ENCODE measurements at places on chromosomes 6 and 20. TPM values are rescaled to one million over a fixed set of nuclear protein-coding genes. Genes with fewer than 3 reads are reported as not detected.

DNA sequence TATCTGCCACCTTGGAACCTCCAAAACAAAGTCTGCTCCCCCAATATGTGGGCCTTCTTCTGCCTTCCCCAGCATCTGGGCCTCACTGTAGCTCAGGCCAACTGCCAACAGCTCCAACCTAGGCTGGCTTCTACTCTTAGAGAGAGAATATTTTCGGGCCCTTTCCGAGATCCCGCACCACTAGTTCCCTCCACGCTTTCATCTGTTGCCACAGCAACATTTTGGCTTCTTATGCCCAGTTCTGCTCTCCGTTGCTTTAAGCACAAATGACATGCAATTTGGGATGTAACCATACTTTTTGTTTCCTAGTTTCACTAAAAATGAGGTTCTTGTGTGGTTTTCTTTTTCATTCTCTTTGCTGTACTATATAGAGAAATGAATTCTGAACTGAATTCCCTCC, 33.6 kb downstream of the PSMB9 start:
- DNase-seq = no peak
- no peaks in the 10 kb centered on the region for H3K4me1 ChIP-seq
- H3K4me3 ChIP-seq = no peak overlapping the region
- H3K27me3 ChIP-seq = no peaks in the 10 kb centered on the region
- no peak overlapping the region for H3K27ac ChIP-seq

- H3K27me3 ChIP-seq = peaks cover 7% of the 10 kb centered on the region
- no peak overlapping the region for H3K27ac ChIP-seq
- DNase-seq = no peak
Observed at GRCh38 chr20:41696428-41696827, 78.3 kb upstream of the CHD6 start.

DNA sequence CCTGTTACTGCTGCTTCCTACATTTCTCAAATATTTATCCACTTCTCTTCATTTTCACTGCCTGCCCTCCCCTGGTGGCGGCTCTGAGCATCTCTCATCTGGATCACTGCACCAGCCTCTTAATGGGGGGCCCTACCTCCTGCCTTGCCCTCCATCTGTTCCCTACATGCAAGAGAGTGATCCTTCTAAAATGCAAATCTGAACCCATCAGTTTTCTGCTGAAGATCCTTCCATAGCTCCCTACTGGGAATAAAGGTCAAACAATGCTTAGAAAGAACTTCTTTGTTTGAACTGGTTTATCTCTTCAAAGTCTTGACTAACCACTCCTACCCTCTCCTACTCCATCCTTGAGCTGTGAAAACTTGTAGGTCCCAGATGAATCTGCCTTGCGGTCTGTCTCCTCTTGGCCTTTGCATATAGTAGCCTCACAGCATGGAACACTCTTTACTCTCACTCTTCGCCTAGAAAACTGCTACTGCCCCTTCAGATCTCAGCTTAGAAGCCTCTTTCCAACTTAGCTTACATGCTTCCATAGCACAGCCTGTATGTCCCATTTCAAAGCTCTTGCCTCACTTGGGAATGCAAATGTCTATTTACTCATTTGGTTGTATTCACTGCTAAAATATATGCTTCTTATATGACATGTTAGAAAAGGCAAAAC, 119.3 kb downstream of the QRSL1 start:
- H3K4me3 ChIP-seq = no peak overlapping the region
- no peak for DNase-seq
- H3K4me1 ChIP-seq = no peaks in the 10 kb centered on the region
- no peak overlapping the region for H3K27ac ChIP-seq
- H3K27me3 ChIP-seq = peaks cover 6% of the 10 kb centered on the region

DNA sequence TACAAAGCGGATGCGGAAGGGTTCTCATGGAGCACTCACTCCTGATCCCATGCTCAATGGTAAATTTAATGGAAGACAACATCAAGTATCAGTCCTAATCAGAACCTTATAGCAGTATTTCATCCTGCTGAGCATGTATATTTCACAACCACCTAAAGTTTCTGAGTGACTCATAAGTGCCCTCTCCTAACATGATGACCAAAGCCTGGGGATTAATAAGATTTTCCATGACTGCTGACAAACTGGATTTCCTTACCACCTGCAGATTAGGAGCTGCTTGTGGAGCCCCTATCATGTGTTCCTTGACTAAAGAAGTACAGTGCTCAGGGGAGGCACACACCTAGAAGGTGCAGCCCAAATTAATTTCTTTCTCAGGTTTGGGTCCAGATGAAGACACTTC, 112.8 kb downstream of the INSM1 start:
- H3K4me1 ChIP-seq = no peaks in the 10 kb centered on the region
- H3K4me3 ChIP-seq = no peak overlapping the region
- H3K27ac ChIP-seq = no peak overlapping the region

- no peaks in the 10 kb centered on the region for H3K27me3 ChIP-seq
- no peak overlapping the region for H3K27ac ChIP-seq
- H3K4me1 ChIP-seq = no peaks in the 10 kb centered on the region
- no peaks in the 10 kb centered on the region for H3K36me3 ChIP-seq
- no peak for DNase-seq
Observed at GRCh38 chr6:34484899-34485298, 19.0 kb downstream of the PACSIN1 start.

DNA sequence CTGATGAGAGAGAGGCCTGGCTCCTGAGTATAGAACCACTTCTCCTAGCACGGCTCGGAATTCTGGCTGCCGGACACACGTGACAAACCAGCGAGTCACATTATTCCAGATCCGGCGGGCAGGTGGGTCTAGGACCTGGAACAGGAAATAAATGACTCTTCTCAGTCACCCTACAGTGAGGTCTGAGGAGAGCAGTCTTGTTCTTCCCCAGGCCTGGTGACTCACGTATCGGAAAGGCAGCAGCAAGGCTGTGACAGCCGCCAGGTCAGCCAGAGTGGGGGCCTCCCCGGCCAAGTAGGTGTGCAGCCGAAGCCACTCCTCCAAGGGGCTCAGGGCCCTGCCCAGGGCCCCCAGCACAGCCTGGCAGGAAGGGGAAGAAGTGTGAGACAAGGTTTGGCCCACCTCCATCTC, 2.8 kb downstream of the VARS1 start:
- peaks cover 21% of the 10 kb centered on the region for H3K4me1 ChIP-seq
- DNase-seq = no peak
- H3K27ac ChIP-seq = peak overlapping the region; percentile 99
- H3K4me3 ChIP-seq = peak overlapping the region; percentile 99
- no peaks in the 10 kb centered on the region for H3K27me3 ChIP-seq
- peaks cover 14% of the 10 kb centered on the region for H3K36me3 ChIP-seq

GRCh38 chr20:24829649-24830370, 119.3 kb upstream of the CST7 start:
- no peaks in the 10 kb centered on the region for H3K36me3 ChIP-seq
- no peak overlapping the region for H3K4me3 ChIP-seq
- H3K4me1 ChIP-seq = no peaks in the 10 kb centered on the region

- H3K4me3 ChIP-seq = peak overlapping the region; percentile 72
- no peak for DNase-seq
- H3K4me1 ChIP-seq = peaks cover 33% of the 10 kb centered on the region
- H3K27ac ChIP-seq = peak overlapping the region; percentile 83
- H3K27me3 ChIP-seq = no peaks in the 10 kb centered on the region
Observed at GRCh38 chr20:25055711-25056495, 2.0 kb downstream of the ACSS1 start.

DNA sequence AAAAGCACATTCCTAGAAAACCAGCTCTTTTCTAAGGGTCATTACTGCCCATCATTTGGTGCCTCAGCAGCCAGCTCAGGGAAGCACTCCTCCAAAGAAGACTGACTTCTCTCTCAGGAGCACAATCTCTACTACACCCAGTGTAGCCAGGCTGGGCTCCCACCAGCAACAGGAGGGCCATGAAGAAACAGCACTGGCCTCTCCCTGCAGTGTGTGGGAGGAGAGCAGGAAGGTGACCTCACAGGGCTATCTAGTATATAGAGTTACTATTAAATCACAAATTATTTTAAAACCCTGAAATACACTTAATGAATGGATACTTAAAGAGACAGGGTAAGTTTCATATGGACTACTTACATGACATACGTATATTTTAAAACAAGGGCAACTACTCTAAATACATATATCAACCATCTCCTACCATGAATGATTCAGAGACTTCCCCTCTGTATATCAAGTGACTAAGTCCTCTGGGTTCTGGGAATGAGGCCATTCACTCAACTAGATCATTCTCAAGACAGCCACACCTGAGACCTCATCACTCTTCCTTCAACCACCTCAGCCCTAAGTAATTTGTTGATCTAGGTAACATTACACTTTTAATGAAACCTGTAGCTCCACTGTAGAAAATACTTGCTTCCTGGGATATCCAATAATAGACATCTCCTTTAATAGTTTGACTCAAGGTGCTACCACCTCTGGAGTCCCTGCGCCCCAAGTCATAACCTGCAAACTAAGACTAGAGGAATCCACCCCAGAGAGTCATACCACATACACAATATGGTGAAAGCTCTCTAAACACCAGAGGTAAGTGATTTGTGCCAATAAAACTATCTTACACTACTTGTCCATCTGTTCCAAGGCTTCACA, 25.2 kb downstream of the TBX18 start:
- H3K4me1 ChIP-seq = no peaks in the 10 kb centered on the region
- H3K27ac ChIP-seq = no peak overlapping the region
- H3K27me3 ChIP-seq = no peaks in the 10 kb centered on the region
- peaks cover 6% of the 10 kb centered on the region for H3K36me3 ChIP-seq

DNA sequence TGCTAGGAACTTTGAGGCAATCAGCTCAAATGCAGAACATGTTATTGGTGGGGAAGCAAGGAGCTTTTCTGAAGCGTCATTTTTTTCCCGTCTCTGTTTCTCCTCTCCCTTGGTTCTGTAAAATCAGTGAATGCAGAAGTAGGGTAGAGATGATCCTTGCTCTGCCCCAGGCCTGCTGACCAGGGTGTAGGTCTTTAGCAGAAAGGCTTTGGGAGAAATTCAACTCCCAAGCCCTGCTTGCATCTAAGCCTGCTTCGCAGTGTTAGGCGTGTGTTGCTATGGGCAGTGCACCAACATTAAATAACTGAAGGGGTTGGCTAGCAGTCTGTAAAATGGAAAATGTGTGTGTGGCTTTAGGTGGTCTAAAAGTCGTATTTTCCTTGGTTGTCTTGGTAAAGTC, 45.9 kb downstream of the SASH1 start:
- H3K27me3 ChIP-seq = no peaks in the 10 kb centered on the region
- no peaks in the 10 kb centered on the region for H3K36me3 ChIP-seq
- no peak overlapping the region for H3K4me3 ChIP-seq
- no peak overlapping the region for H3K27ac ChIP-seq

DNA sequence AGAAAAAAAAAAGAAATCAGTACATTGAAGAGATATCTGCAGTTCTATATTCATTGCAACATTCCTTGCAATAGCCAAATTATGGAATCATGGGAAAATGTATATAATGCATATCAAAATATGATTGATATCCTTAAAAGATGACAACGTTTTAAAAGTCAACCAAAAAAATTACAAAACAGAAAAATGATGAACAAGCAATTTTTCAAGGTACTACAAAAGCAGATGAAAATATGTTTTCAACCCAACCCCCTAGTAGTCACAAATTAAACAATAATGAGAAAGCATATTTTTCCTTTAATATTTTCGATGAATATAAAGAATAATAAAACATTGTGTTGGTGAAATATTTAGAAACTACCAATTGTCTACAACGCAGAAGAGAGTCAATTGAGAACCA, 497.6 kb downstream of the MEI4 start:
- H3K27me3 ChIP-seq = no peaks in the 10 kb centered on the region
- H3K4me3 ChIP-seq = no peak overlapping the region
- no peaks in the 10 kb centered on the region for H3K36me3 ChIP-seq
- no peaks in the 10 kb centered on the region for H3K4me1 ChIP-seq
- H3K27ac ChIP-seq = no peak overlapping the region

- DNase-seq = no peak
- H3K27me3 ChIP-seq = peaks cover 26% of the 10 kb centered on the region
- H3K4me3 ChIP-seq = no peak overlapping the region
- no peaks in the 10 kb centered on the region for H3K4me1 ChIP-seq
- no peak overlapping the region for H3K27ac ChIP-seq
Observed at GRCh38 chr6:2507016-2507415, 243.7 kb downstream of the MYLK4 start.

- peaks cover 3% of the 10 kb centered on the region for H3K27me3 ChIP-seq
- H3K4me1 ChIP-seq = no peaks in the 10 kb centered on the region
- no peak overlapping the region for H3K27ac ChIP-seq
Observed at GRCh38 chr6:37406726-37407341, 26.2 kb upstream of the CMTR1 start.

DNA sequence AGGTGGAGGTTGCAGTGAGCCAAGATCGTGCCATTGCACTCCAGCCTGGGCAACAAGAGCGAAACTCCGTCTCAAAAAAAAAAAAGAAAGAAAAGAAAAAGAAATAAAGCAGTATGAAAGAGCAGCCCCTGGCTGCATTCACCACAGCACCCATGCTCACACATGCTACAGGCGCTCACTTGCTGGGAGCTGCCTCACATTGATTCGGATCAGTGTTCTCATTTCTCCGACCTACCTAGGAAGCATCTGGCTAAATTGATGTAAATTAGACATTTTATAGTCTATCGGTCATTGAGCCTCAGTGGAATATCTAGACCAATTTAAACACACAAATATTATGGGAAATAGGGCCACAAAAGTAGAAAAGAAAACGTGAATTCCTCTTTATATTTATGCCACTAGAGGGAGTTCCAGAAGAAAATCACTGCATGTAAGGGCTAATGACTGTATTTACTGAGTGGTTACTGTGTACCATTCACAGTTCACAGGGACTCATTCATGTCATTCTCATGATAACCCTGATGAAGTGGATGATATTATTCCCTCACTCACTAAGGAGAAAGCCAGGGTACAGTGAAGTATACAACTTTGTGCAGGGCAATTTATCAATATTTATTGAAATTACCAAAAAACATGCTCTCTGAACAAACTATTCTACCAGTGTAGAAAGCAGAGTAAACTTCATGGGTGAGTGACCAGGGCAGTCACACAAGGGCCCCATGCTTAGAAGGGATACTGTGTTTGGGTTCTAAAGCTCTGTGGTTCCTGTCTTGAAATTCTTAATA, 5.3 kb upstream of the MOG start:
- H3K27me3 ChIP-seq = peaks cover 2% of the 10 kb centered on the region
- peaks cover 3% of the 10 kb centered on the region for H3K4me1 ChIP-seq
- no peak overlapping the region for H3K27ac ChIP-seq

DNA sequence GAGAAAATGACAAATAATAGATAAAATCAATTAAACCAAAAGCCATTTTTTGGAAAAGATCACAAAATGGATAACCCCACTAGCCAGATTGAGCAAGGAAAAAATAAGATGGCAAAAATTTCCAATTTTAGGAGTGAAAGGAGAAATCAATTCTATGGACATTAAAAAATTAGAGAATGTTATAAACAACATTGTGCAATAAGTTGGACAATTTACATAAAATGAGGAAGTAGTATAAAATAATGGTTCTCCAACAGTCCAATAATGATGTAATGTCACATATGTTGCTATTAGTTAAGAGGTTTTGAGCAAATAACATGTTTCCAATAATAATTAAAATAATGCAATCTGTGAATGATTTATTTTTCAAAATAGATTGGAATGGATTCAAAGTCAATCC, 3.1 kb upstream of the SNAP91 start:
- H3K36me3 ChIP-seq = no peaks in the 10 kb centered on the region
- H3K27ac ChIP-seq = no peak overlapping the region
- DNase-seq = no peak

MOG gene
- total RNA-seq = not detected

ZKSCAN8 gene
- total RNA-seq = 18.4 TPM

FBXO30 gene
- 9.5 TPM for total RNA-seq

CRIP3 gene
- 0.64 TPM for total RNA-seq

BMP7 gene
- total RNA-seq = 11.5 TPM

SALL4 gene
- 1.6 TPM for total RNA-seq

GPSM3 gene
- 2.0 TPM for total RNA-seq

PDE7B gene
- 0.03 TPM for total RNA-seq

ABHD12 gene
- total RNA-seq = 90.9 TPM
